ENCODE measurements at places on chromosomes 16 and 17.

GRCh38 chr17:13003927-13004326 is 13.9 kb downstream of the ELAC2 start:
- no peak for DNase-seq

GRCh38 chr16:49016461-49016860 is 265.2 kb downstream of the CBLN1 start:
- DNase-seq = no peak

- DNase-seq = peak; percentile 52
Observed at GRCh38 chr16:27515874-27516353, 33.8 kb downstream of the GTF3C1 start.

GRCh38 chr17:7323731-7324437 is 5.3 kb downstream of the NEURL4 start:
- DNase-seq = peak; percentile 84

DNA sequence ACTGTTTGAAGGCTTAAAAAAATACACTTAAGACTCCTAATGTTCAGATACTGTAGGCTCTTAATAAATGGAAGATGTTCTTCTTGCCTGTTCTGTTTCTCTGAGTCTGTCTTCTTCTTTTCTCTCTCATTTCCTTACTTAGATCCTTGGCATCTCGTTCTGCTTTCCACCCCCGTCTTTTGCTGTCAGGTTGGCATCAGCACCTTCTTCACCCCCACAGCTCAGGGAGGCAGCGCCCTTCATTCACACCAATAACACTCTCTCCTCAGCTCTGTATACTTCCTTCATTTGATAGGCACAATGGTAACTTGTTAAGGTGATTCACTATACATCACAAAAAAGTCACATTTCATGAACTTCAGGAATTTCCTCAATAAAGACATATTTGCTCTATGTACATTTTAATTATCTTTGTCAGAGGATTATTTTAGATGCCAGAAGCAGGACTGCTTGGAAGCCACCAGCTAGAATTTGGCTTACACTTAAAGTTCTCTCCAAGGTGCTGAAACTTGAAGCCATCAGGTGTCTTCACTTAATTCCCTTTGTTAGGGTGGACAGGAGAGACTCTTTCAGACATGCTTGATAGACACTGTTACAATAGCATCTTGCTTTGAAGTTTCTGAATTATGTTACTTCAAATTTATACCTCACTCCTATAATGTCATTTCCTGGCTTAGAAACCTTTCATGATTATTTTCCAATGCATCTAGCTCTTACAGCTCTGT is 670.1 kb upstream of the C16orf82 start:
- no peak for DNase-seq

DNA sequence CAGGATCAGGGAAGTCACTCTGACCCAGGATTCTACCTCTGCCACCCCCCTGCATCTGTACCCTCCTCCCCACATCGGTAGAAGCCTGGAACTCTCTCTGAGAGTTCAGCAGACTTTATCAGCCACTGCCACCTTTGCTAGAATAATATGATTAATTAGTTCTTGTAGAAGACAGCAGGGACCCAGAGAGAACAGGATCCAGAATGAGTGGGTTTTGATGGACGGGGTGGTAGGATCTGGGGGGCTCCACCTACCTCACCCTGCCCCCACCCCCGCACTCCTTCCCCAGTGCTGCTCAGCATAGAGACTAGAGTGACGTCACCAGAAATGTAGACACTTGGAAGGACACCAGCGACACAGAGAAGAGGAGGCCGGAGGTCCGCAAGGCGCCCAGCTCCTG is 33.5 kb downstream of the ABCC6 start:
- DNase-seq = no peak

- no peak for DNase-seq
Observed at GRCh38 chr17:71467719-71468118, 653.1 kb upstream of the SOX9 start.

DNA sequence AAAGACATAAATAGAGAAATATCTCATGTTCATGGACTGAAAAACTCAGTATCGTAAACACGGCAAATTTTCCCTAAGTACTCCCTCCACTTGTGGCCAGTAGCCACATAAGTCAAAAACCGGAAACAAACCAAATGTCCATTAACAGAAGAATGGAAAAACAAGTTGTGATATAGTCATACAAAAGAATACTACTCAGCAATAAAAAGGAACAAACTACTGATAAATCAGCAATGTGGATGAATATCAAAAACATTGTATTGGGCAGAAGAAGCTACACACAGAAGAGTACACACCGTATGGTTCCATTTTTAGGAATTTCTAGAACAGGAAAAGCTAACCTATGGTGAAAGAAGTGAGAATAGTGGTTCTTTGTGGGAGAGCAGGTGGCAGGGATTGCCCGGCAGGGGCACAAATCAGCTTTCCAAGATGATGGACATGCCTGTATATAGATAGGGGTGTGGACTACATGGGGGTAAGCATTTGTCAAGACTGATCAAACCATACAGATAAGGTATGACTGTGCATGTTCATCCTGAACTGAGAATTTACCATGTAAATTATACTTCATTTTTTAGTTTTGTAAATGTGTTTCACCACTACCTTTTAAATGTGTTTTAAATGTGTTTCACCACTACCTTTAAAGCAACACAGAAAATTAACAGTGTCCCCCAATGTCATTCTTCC is 172.8 kb upstream of the CDH5 start:
- no peak for DNase-seq

DNA sequence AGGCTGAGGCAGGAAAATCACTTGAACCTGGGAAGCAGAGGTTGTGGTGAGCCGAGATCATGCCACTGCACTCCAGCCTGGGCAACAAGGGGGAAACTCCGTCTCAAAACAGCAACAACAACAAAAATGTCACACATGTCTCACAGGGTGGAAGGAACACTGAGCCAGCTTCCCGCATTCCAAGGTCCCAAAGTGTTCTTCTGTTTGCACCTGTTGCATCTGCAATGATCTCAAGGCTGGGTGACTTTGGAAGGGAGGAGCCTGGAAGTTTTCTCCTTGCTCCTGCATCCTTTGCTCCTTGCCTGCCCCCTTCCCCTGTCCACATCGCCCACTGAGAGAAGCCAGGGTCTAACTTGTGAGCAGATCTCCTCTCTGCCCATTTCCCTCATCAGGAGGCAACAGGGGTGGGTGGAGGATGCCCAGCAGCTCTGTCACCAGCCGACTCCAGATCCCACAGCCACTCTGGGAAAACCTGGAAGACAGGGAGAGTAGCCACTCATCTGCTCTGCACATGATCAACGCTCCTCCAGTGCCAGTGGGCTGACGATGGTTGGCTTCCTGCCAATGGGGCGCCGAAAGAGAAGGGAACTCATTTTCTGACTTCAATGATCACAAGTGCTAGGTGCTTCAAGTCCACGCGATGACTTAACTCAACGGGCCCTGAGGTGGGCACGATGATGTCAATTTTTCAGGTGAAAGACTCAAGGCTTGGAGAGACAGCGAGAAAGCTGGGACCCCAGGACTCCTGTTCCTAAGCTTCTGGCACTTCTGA is 12.6 kb downstream of the CHST6 start:
- DNase-seq = no peak
